ENCODE measurements at places on chromosomes 2 and 18.

DNA sequence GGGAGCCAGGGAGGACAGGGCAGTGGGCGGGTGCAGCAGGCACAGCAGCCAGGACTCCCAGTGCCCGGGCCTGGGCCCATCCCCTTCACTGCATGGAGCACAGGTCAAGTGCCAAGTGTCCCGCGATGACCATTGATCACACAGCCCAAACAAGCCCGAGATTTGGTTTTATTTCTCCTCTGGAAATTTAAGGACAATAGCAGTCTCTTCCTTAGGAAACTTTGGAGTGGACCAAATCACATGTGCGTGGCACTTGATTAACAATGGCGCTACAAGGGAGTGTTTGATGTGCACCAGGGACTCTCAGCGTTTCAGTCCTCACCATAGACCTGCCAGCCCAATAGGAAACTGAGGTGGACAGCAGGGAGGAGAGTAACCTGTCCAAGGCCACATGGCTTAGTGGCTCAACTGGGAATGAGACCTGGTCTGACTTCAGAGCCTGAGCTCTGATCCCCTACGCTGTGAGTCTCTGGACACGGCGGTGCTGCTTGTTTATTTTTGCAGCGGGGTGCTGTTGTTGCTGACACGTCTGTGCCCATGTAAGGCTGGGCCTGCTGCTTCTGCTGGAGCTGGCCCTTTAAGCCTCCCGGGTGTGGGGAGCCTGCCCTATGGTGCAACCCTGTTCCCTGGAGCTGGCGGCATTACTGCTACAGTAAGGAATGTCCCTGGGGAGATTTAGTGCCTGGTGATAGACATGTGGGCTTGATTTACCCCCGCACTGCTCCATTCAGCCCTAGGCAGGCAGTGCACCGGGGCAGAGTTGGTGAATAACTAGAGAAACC, 194.2 kb downstream of the INHBB start:
- peak; percentile 93 for DNase-seq

GRCh38 chr18:63148449-63149301, 170.9 kb downstream of the BCL2 start:
- no peak for DNase-seq

GRCh38 chr2:83971547-83971946, 487.5 kb downstream of the SUCLG1 start:
- no peak for DNase-seq

GRCh38 chr2:60148716-60149115, 404.7 kb downstream of the BCL11A start:
- DNase-seq, result no peak

DNA sequence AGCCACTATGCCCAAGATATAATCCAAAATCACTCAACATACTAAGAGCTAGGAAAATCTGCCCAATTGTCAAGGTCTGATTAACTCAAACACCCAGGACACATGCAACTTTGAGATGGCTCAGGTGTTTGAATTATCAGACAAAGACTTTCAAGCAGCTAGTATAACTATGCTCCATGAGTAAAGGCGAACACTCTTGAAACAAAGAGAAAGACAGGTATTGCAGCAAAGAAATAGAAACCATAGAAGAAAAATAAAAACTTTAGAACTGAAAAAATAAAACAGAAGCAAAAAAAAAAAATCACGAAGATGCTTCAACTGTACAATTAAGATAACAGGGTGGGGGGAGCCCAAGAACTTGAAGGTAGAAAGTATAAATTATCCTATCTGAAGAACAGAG, 214.2 kb downstream of the EIPR1 start:
- DNase-seq, result no peak

All from HFFc6 (cell line).